CD14-positive monocyte (primary cell): ENCODE measurements at places on chromosomes 4 and X.

- no peak for DNase-seq
Measured at GRCh38 chr4:156734965-156735895, 236.4 kb downstream of the PDGFC start.

DNA sequence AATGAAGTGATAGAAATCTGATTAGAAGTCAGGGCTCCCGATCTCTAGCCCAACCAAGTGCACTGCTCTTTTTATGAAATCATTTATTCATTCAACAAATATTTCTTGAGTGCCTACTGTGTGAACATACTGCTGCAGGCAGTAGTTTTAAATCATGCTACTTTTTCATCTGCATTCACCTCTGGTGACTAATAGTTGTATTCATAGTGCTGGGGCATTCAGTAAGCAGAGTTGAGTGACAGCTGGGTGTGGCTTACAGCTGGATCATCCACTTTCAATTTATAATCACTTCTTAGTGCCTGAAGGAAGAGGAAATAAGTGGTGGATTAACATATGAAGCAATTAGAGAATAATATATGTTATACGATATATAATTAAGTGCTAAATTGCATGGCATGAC is 94.1 kb upstream of the HPRT1 start:
- DNase-seq, result no peak

- DNase-seq, result no peak
Measured at GRCh38 chrX:110414273-110414672, 55.6 kb downstream of the RTL9 start.

GRCh38 chr4:135353008-135353407 is 1151.4 kb upstream of the PABPC4L start:
- DNase-seq, result no peak
